ENCODE measurements at places on chromosomes 12 and 14.
A peak's percentile ranks its signal among the peaks of the same experiment; 100 is the strongest.

- no peak for DNase-seq
These were observed 67.0 kb upstream of the MAX start for GRCh38 chr14:65169351-65169750.

GRCh38 chr14:31420319-31421111, at the start of gene HEATR5A:
Gene HEATR5A (minus strand): TSS chr14:31420550. CDS start chr14:31402975, 17,575 bp downstream.
- DNase-seq, result peak; percentile 95

DNA sequence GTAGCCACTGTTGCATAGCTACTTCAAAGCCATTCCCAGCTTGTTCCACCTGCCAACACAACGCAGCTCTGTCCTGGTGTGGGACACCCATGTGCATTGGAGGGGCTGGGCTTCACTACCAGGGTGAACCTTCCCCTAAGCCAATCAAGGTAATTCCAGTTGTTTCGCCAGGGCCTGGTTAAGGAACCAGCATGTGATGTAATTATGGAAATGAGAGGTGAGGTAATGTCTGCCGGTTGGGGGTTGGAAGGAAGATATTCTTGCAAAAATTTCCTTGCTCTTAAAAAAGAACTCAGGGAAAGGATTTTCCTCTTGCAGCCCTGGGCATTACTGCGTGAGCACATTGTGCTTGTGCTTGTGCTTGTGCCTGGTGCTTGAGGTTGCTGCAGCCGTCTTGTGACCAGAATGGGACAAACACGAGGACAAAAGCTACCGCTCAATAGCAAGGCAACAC, 14.9 kb downstream of the TUBA1C start:
- no peak for DNase-seq

GRCh38 chr14:104871656-104872468, 6.8 kb downstream of the CEP170B start:
- DNase-seq, result no peak

- peak; percentile 32 for DNase-seq
These were observed at the start of gene ADCY6 for GRCh38 chr12:48788854-48789775. Gene ADCY6 (minus strand): TSS chr12:48789089. CDS start chr12:48783434, 5,655 bp downstream.

DNA sequence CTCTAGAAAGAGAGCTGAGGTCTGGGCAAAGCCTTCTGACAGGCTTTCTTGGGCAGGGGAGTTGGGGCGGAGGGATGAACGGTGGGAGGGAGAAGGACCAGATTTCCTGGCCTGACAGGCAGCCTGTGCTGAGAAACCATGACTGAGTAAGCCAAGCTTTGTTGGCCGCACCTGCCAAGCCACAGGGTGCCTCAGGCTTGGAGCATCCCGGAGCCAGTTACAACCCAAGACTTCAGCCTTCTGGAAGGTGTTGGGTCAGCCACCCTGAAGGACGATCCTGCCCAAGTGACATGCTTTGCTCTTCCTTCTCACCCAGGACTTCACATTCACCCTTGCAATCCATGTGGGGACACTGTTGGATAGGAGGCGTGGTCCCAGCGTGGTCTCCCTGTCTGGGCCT, 21.0 kb upstream of the AQP2 start:
- DNase-seq, result no peak

DNA sequence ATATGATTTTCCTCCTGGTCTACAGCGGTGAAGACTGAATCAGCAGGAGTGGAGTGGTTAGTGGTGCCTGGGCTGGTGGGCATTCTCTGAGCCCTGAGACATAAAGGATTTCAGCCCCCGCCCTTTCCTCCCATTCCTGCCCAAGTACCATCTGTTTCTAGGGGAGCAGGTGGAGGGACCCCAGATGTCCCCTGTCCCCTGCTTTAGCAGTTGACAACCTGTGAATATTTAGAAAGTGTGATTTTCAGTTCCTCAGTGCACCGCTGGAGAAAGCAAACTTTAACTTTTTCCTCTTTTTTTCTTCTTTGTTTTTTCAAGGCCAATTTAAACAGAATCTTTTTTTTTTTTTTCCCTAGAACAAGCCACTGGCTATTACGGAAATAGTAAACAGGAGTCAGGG, 163.8 kb upstream of the MYL2 start:
- no peak for DNase-seq

DNA sequence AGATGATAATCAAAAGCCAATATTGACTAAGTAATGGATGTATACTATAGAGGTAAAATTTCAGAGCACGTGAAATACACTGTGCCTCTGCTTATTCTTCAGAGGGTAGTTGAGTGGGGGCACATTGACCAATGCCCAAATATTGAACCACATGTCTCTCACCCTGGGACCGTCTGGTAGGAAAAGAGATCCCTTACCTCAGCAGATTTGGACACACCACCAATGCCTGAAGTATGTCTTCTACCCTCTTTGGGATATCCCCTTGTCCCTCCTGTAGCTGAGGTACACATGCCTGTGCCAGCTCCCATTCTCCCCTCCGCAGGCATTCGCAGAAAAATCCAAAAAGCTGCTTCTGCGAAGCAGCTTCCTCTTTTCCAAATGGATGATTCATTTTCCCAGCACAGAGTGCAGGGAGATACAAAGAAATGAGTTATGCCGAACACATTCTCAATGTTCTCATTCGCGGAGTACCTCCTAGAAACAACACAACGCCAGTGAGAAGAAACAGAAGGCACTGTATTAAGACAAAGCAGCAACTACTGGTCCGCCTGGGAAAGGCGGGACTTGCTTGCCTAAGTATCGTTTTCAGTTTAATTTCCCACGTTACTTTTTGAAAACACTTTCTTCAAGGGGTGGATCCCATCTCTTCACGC, 691 bp downstream of the ZFYVE26 start:
- no peak for DNase-seq

DNA sequence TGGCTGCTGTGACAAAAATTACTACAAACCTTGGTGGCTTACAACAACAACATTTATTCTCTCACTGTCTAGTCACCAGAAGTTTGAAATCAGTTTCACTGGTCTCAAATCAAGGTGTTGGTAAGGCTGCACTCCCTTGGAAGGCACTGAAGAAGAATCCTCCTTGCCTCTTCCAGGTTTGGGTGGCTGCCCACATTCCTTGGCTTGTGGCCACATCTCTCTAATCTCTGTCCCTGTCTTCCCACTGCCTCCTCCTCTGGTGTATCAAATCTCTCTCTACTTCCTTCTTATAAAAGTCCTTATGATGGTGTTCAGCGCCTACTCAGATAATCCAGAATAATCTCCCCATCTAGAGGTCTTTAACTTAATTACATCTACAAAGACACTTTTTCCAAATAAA, 31.0 kb downstream of the PLCZ1 start:
- DNase-seq, result no peak

DNA sequence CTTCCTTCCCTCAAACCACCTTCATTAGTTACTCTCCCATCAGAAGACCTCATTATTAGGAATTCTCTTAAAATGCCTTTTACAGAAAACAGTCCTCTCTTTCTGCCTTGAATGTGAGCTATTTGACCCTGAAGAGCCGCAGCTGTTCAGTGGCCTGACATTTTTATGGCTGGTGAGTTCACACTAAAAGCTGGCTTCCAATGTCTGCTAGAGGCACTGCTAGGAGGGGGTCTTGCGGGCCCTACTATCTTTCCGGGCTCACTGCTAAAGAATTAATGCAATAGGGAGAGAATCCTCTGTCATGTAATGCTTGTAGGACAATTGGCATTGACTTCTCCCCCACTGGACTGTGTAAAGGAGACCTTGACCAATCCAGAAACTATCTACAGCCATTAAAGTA, 87.7 kb downstream of the GPR135 start:
- DNase-seq, result no peak

- no peak for DNase-seq
These were observed 123.7 kb upstream of the NTF3 start for GRCh38 chr12:5308216-5308615.

DNA sequence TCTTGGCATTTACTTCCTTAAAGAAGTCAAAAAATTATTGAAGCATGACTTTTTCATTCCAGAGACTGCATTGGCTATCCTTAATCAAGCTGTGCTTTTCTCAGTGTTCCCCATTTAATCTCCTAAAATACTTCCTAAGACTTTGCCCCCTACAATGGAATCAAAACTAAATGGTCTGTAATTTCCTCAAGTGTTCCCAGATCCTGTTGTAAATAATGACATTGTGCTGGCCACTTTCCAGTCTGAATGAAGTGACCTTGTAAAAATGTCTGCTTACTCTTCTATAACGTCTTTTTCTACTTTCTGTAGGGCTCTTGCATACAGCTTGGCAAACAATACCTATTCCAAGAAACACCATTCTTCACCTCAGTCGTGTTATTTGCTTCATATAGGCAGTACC, 45.3 kb upstream of the MBIP start:
- no peak for DNase-seq

- DNase-seq, result no peak
These were observed 655 bp downstream of the PLD4 start for GRCh38 chr14:104925214-104925854.

GRCh38 chr12:95396849-95397468, 77.0 kb upstream of the METAP2 start:
- no peak for DNase-seq

DNA sequence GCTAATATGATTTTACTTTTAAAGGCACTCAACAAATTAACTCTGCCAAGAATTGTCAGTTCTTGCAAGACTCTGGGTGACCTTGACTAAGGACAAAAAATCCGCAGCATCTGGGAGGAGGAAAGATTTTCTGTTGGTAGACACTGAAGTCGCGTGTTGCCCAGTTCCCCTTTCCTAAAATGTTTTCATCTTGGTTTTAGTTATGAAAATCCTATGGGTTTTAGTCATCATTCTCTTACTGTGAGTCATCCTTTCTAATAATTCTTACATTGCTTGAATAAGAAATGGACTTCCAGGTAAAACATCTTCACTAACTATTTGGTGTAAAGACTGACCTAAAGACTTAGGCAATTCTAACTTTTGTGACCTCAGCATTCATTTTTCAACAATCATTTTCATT, 9.1 kb downstream of the GSG1 start:
- DNase-seq, result no peak

DNA sequence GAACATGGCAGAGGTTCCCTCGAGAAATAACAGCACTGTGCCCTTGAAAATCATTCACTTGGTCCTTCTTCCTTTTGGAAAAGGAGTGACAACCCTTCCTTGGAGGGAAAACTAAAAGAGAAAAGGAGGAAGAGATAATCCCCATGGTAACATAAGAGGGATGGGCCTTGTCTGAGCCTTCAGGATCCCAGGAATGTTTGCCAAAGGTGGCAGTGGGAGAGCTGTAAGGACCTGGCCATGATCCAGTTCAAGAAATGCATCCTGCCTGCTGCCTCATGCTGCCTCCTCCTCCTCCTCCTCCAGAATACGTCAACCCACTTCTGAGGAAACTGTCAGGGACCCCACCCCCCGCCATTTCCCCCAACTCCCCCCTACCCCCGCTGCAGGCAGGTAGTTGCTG, 118.8 kb downstream of the KCNK10 start:
- DNase-seq, result no peak

- DNase-seq, result no peak
These were observed 170.0 kb downstream of the BCL11B start for GRCh38 chr14:99101855-99102461.

GRCh38 chr12:106522708-106523107, 60.1 kb upstream of the RFX4 start:
- DNase-seq, result no peak

DNA sequence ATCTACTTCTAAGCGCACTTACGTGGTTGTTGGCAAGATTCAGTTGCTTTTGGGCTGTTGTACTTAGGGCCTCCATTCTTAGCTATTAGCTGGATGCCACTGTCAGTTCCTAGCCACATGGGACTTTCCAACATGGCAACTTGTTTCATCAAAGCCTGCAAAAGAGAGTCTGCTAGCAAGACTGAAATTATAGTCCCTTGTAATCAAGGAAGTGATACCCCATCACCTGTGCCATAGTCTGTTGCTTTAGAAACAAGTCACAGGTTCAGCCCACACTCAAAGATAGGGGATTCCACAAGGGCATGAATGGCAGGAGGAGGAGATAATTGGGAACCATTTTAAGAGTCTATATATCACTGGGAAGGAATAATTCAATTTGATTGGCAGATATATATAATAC, 27.1 kb upstream of the SLC17A8 start:
- DNase-seq, result no peak

- no peak for DNase-seq
These were observed 181.8 kb downstream of the GRIN2B start for GRCh38 chr12:13799574-13799973.

GRCh38 chr12:25500651-25501050, 52.4 kb downstream of the LMNTD1 start:
- DNase-seq, result no peak

- DNase-seq, result peak; percentile 78
These were observed at the start of gene LRP1 for GRCh38 chr12:57127726-57128518. Gene LRP1 (plus strand): TSS chr12:57128483. CDS start chr12:57128965, 482 bp downstream.

GRCh38 chr12:32661706-32662105, 17.4 kb upstream of the DNM1L start:
- no peak for DNase-seq

GRCh38 chr12:99004799-99005466, 359.8 kb downstream of the APAF1 start:
- DNase-seq, result no peak

DNA sequence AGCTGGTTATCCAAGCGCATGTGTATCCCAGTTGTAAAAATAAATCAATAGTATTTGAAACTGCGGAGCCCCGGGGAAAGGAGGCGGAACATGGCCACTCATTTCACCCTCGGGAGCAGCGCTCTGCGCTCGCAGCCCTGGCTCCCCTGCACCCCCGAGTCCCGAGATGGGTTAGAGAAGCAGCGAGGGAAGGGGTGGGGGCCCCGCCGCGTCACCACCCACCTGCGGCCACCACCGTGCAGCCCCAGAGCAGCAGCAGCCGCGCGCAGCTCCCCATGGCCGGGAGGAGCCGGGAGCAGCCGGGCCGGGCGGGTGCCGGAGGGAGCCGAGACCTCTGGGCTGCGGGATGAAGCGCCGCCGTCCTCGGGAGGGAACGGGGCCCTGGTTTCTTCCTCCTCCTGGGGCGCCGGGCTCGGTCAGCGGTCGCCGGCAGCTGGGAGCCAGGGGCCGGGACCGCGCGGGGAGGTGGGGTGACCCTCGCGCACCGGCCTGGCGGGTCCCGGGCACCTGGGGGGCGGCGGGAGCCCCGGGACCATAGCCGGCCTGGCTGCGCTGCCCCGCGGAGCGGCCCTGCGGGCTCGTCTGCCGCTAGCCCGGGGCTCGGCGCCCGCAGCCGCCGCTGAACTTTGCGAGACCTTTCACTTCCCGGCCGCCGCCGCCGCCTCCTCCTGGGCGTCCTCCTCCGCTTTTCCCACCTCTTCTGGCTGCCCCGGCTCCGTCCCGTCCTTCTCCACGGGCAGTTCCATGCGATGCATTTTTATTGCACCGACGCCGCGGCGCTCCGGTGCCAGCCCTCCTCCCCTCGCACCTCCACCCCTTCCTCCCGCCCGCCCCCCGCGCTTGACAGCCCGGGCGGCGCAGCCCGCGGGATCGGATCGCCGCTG, at the start of gene NTN4:
TSS of gene NTN4 (minus strand) at position 732 of the 884 bp plus-strand sequence. CDS start at position 277, 455 bp downstream.
- DNase-seq, result peak; percentile 19

GRCh38 chr12:132444957-132445883, 44.7 kb upstream of the FBRSL1 start:
- peak; percentile 13 for DNase-seq

- DNase-seq, result no peak
These were observed 62.5 kb upstream of the PTPRR start for GRCh38 chr12:70982991-70983390.

Data from anterior cingulate cortex (tissue), 58 donors.